ENCODE measurements at places on chromosomes 3 and 15.

- no peak for DNase-seq
Observed at GRCh38 chr3:37762698-37763097, 99.0 kb upstream of the CTDSPL start.

DNA sequence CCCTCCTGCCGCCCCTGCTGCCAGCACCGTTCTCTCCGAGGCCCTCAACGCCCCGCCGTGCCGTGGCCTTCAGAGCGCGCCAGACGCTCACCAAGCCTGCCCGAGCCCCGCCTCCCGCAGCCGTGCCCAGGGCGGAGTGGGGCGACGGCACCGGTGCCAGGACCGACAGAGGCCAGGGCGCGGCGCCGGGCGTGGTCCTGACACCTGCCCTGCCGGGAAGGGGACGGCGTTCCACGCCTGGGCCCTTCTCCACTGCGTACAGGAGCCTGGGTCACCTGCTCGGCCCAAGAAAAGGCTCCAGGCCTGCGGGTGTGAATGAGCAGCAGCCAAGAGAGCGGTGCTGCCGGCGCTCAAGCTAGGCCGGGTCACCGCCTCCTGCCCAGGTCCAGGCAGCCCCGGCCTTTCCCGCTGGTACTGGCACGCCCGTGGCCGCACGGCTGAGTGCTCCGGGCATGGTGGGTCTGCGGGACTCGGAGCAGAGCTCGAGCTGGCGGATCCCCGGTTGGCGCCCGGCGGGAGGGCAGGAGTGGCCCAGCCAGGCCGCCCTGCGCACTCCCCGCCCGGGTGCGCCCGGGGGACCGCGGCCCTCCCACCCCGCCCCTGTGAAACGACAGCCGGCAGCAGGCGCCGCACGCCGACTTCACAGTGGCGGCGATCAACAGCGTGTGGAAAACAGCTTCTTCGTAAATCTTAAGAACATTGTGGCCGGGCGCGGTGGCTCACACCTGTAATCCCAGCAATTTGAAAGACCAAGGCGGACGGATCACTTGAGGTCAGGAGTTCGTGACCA, 4.2 kb downstream of the OCA2 start:
- DNase-seq, result no peak

- no peak for DNase-seq
Observed at GRCh38 chr15:58526647-58527192, 94.9 kb downstream of the LIPC start.

- no peak for DNase-seq
Observed at GRCh38 chr15:92745845-92746271, 90.3 kb upstream of the FAM174B start.

- DNase-seq, result peak; percentile 4
Observed at GRCh38 chr3:50971487-50971924, 296.8 kb downstream of the DOCK3 start.
